ENCODE measurements at places on chromosomes 2 and 18.

GRCh38 chr2:36371928-36372391, 16.4 kb downstream of the CRIM1 start:
- no peak for DNase-seq

DNA sequence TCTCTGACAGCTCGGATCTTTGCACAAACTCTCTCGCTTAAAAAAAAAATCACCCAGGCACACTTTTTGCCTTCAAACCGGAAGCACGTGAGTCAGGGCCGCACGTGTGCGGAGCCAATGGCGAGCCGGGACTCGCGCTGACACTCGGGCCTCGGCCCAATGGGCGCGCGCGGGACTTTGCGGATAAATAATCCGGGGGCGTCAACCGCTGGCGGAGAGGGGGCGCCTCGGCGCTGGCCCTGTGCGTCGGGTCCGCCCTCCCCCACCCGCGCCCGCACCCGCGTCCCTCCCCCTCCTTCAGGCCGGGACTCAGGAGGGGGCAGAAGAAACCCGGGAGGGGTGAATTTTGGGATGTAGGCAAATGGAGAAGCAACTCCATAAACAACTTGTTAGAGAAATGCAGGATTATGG, 319 bp upstream of the EN1 start:
- no peak for DNase-seq

- DNase-seq = no peak
These were observed 34.8 kb downstream of the METTL4 start for GRCh38 chr18:2536493-2536892.

DNA sequence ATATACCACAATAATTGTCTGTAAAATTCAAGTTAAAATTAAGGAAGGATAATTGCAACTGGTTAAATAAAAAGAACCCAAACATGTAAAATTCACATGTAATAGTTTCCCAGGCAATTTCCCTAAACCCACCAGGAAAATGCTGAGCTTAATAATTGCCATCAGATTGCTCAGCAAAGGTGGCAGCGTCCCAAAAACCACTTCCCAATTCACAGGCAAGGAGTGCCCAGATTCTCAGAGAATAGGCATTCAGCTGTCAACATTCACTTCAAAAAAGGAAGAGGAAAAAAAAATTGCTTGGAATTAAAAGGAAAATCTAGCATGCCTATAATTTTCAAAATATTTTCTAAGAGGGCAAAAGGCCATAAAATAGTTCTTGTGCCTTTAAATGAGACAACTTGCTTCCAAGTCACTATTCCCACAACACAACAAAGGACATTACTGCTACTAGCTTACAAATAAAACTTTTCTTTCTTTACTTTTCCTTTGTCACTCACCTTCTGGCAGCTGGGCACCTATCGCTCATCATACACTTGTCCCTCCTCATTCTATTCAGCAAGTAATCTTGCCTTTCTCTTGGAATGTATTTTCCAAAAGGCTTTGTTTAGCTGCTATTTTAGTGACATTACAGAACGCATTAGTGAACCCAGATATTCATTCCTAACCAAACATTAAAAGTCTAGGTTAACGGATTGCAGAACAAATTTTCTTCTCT, 15.2 kb downstream of the SRBD1 start:
- no peak for DNase-seq

DNA sequence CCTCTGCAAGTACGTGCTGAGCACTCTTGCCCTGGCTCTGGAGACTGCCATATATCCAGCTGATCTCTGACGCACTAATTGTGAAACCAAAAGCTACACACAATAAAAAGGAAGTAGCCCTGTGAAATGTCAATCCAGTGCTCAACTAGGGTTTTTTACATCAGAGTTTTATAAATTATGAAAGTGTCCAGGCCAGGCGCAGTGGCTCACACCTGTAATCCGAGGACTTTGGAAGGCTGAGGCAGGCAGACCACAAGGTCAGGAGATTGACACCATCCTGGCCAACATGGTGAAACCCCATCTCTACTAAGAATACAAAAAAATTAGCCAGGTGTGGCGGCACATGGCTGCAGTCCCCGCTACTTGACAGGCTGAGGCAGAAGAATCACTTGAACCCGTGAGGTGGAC, 24.5 kb upstream of the PEX13 start:
- no peak for DNase-seq

GRCh38 chr2:238263204-238264071, 23.6 kb upstream of the HES6 start:
- peak; percentile 83 for DNase-seq

All from common myeloid progenitor, CD34-positive (primary cell).